Neural progenitor cell (in vitro differentiated cells): ENCODE measurements at places on chromosomes 7 and 10. TPM values are rescaled to one million over a fixed set of nuclear protein-coding genes. Genes with fewer than 3 reads are reported as not detected.

RTKN2 gene
- total RNA-seq = 39.1 and 65.9 TPM in 2 replicates

ZNF804B gene
- total RNA-seq = not detected in 2 replicates

DGKB gene
- 2.2 and 5.5 TPM in 2 replicates for total RNA-seq

NKX1-2 gene
- total RNA-seq = not detected in 2 replicates

CNNM1 gene
- 0.56 and 1.1 TPM in 2 replicates for total RNA-seq

MACROH2A2 gene
- 159 and 183 TPM in 2 replicates for total RNA-seq

TLX1 gene
- total RNA-seq = not detected in 2 replicates

FERD3L gene
- total RNA-seq = not detected in 2 replicates

ADARB2 gene
- 0.99 TPM in 1 of 2 replicates, not detected in the other for total RNA-seq

GLCCI1 gene
- total RNA-seq = 46.6 and 78.0 TPM in 2 replicates

CHAT gene
- not detected in 2 replicates for total RNA-seq

SUN3 gene
- not detected in 2 replicates for total RNA-seq
